NCI-H748 treated with DMSO at 0.1 percent for 48 hours (cell line): ENCODE measurements at places on chromosomes 1 and 21.

DNA sequence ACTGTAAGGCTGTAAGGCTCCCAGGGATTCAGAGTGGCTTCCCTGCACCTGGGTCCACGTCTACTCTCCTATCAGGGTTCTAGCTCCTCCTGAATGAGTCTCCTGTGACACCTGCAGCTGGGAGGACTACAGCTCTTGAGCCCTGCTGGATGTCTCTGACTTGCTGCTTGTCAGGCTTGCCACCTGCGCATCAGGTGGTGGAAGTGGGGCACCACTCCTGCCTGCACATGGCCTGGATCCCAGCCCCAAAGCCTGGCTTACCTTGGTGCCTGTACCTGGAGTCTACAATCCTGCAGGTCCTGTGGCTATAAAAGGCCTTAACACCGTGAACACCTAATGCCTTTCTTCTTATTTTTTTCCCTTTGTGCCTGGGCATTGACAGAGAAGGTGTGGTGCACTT is 82.2 kb downstream of the FAM78B start:
- no peak for DNase-seq

- no peak for DNase-seq
Observed at GRCh38 chr1:105485207-105485606, 1571.3 kb upstream of the PRMT6 start.

GRCh38 chr1:111190931-111191451 is 9.5 kb downstream of the DENND2D start:
- DNase-seq = no peak

GRCh38 chr1:201336711-201337450 is 40.6 kb downstream of the TNNT2 start:
- DNase-seq = no peak

- DNase-seq = peak; percentile 90
Observed at GRCh38 chr1:39609618-39610331, 29.7 kb downstream of the HEYL start.

DNA sequence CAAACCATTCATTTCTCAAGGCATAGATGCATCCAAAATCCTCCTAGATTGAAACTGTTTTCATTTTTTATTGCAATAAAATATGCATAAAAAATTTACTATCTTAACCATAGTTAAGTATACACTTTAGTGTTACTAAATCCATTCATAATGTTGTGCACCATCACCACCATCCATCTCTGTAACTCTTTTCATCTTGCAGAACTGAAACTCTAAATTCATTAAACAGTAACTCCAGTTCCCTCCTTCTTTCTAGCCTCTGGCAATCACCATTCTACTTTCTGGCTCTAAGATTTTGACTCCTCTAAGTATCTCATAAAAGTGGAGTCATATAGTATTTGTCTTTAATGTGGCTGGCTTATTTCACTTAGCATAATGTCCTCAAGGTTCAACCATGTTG is 236.8 kb downstream of the SMYD3 start:
- DNase-seq = no peak

GRCh38 chr1:3776231-3776961 is 3.8 kb downstream of the SMIM1 start:
- DNase-seq = no peak

- DNase-seq = no peak
Observed at GRCh38 chr1:77018311-77018710, 151.0 kb downstream of the ST6GALNAC5 start.

DNA sequence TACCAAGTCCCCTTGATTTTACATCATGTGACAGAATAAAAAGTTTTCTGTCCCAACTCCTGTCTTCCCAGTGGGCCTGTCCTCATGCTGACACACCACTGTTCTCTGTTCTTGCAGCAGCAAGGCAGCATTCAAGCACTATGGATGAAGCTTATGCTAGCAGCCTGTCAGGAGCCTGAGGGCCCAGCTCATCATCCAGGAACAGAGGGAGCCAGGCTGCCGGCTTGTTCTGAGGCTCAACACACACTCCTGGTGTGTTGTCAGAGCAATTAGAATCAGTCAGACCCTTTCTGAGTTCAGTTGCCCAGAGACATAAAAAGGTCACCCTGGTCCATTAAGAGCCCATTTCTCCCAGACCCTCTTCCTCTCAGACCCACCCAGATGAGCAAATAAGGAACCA is 282.9 kb downstream of the SEC16B start:
- DNase-seq = peak; percentile 62

DNA sequence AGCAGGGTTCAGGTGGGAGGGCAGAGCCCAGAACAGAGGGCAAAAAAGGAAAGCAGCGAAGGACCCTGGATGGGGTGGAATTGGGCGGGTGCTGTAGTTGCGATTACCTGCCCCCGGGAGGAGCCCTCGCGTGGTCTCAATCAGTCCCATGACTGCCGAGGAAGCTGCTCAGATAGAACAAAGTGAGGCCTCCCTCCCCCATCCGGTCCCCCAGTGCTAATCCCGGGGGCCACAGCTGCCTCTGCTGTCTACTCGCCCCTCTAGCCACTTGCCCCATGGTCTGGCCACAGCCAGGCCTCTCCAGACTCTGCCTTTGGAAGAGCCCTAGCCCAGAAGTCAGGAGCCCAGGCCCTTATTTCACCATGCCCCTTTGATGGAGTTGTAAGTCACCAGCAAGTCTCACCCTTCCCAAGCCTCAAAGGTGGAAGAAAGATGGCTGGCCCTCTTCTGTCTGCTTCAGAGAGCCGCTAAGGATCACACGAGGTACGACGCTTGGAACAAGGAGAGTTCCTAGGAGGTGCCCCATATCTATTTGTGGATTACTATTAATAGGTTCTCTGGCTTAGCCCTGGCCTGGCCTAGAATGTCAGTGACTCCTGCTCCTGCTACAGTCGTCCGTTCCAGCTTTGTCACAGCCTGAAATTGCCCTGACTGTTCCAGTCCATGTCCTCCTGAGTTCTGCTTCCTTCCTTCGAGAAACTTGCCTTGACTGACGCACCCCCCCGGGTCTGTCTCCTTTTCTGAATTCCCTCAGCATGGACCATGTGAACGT is 16.4 kb downstream of the ECHDC2 start:
- no peak for DNase-seq

DNA sequence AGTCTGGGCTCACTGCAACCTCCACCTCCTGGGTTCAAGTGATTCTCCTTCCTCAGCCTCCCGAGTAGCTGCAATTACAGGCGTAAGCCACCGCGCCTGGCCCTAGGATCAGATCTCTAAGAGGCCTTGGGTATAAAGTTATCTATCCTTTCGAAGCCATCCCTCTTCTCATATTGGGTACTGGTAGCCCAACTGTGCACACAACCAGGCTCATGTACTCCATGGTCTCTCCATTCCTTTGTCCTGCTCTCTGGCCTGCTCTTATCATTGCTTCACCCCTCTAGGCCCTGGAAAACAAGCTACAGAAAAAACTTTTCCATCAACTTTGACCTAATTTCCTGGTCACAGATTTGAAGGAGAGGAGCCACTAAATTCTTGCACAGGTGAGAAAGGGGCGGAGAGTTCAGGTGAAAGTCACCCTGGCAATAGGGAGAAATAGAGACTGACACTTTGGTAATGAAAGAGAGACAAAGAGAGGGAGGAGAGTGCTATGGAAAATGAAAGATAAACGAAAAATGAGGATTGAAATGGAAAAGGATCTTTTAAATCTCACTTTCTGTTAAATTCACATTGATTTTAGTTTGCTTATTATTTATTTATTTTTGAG is 6.0 kb downstream of the TXNIP start:
- DNase-seq = no peak

DNA sequence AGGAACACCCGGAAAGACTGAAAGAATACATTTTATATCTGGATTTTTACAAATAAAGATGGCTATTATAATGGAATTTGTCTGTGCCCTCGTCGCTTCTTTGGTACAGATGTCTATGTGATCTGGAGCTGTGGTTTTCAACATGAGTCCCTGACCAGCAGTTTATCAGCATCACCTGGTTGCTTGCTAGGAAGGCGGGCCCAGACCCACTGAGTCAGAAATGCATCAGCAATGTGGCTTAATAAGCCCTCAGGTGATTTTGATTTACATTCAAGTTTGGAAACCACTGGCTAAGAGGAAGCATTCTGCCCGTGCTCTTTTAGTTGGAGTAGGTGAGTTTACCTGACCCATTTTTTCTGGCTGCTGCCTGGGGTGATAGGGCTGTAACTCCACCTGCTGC is 31.7 kb downstream of the ATP1A1 start:
- no peak for DNase-seq

DNA sequence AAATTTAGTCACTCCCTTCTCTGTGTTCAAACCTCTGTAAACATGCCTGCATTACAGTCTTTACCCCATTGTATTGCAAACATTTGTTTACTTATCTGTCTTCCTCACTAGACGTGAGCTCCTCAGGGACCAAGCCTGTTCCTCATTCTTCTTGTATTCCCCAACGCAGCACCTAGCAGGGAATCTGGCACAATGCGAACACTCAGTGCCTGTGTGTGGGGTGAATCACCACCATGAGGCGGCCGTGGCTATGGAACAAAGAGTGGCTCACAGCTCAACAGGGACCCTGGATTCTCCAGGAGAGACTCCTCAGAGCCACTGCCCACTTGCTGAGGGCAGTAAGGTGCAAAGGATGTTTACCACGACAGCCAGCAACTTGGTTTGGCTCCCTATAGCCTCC is 95.9 kb downstream of the DDX20 start:
- no peak for DNase-seq

GRCh38 chr1:216921866-216922265 is 198.6 kb upstream of the ESRRG start:
- no peak for DNase-seq
